CD4-positive, alpha-beta T cell treated with Interleukin-1 beta for 1 hour (primary cell): ENCODE measurements at places on chromosomes 3 and 15.

DNA sequence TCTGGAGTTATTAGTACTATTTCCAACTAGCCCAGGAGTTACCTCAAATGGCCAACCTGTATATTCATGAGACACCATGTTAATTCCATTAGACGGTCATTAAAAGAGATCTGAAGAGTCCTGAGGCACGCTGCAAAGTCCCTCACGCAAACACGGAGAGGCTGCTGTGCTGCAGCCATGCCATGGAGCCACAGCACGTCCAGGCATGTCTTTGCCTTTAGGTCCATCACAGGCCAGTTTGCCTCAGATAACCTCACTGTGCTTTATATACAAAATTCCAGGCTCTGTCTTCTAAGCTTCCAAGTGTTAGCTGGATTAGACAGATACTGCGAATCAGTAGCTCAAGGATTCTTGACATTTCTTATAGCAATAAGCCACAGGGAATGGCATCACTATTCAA, 9.8 kb upstream of the PLAAT1 start:
- DNase-seq: no peak

DNA sequence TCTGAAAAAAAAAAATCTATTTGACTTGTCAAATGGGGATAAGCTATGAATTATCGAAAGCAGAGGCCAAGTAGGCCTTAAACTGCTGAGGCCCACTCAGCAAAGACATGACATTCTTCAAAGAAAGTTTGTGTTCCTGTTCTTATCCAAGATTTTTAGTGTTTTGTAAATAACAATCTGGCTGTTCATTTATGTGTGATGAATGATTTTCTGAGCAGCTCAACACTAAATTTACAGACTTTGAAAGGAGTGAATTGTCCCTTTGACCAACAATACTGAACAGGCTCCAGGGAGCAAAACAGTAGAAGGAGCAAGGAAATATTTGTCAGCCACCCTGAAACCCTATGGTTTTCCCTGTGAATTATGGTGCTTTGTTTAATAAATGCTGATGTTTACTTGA, 512.6 kb upstream of the NAALADL2 start:
- no peak for DNase-seq

- DNase-seq: no peak
Observed at GRCh38 chr15:74891469-74891868, 1.6 kb downstream of the MPI start.

GRCh38 chr3:127022849-127023248, 39.9 kb downstream of the PLXNA1 start:
- no peak for DNase-seq

DNA sequence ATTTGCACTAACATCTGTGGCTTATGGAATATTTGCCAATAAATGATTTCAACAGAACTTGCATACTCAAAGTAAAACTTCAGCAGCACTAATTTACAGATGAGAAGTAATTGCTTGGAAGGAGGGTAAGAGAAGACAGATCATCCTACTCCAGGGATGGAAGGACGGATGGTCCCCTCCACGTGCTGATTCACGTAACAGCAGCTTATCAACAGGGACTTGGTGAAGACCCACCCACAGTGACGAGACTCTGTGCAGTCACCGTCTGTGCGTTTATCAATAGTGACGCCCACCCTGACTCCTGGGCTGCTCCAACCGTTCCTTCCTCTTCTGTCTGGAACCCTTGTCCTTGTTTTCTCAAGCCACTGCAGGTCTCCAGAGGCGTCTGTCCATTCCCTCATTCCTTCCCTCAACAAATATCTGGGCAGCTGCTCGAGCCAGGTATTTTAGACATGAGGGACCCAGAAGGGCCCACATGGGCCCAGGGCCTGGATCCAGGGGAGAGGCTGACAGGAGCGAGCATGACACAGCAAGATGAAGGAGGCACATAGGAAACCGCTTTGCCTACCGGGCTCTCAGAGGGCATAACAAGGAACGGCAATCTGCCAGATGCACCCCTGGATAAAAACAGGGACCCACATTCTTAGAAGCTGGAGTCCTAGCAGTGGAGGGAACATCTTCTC, 33.3 kb downstream of the PCSK6 start:
- no peak for DNase-seq

DNA sequence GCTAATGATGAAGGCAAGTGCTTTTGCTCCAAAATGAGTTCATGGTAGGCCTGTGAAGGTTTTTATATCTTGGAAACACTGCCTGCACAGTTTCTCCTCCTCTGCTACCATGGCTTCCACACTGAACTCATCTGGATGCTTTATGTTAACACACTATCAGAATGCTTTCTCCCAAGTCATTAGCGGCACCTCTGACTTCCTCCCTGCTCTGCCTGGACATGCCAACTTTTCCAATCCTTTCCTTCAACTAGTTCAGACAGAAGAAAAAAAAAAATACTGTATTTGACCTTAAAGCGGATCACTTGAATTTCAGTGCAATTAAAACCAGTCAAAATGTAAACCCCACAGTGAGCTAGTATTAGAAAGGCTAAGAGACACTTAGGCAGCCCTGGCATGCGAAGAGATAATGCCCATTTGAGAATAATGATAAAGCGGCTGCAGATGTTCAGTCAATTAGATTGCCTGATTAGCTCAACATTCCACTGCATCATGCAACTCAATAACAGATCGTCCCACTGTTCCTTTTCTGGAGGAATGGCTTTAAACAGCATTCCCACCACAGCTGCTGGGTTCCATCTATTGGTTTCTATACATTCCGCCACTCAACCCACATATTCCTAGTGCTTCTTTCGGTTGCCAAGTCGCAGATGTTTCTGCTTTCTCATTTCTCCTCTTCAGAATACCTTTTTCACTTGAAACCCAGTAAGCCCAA, 51.7 kb downstream of the CNTN3 start:
- no peak for DNase-seq

- DNase-seq: no peak
Observed at GRCh38 chr15:35443376-35443775, 102.6 kb downstream of the DPH6 start.

DNA sequence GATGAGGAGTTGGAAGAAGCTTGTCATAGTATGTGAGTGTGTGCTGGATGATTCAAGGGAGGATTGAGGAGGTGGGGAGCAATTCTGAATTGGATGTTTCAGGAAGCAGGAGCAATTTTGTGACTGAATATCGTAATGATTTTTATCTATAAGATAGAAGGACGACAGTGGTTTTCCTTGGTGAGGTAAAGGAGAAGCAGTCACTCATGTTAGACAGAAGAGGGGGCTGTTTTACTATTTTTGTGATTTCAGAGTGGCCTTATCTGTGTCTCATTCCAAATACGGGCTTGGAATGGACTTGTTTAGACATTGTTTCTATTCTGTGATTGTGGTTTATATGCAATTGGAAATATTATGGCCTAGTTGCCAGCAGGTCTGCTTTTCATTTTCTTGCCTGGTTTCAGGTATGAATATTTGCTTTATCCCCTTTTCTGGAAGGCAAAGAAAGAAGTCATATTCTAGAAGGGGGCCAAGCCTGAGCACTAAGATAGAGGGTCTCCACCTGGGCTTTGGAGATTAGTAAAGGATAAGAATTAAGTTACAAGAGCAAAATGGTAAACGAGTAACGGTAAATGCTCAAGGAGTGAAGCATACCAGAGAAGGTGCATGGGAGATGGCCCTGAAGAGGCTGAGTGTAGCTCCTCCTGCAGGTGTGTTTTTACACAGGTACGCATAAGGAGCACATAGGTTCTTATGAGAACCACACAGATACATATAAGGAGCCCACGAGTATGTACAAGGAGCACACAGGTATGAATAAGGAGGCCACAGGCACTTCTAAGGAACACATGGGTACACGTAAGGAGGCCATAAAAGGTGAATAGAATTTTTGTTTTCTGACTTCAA, 124.6 kb upstream of the KCNAB1 start:
- no peak for DNase-seq

- no peak for DNase-seq
Observed at GRCh38 chr15:98907927-98908471, 99.6 kb downstream of the PGPEP1L start.

GRCh38 chr3:64340641-64341101, 115.4 kb upstream of the PRICKLE2 start:
- DNase-seq: no peak

DNA sequence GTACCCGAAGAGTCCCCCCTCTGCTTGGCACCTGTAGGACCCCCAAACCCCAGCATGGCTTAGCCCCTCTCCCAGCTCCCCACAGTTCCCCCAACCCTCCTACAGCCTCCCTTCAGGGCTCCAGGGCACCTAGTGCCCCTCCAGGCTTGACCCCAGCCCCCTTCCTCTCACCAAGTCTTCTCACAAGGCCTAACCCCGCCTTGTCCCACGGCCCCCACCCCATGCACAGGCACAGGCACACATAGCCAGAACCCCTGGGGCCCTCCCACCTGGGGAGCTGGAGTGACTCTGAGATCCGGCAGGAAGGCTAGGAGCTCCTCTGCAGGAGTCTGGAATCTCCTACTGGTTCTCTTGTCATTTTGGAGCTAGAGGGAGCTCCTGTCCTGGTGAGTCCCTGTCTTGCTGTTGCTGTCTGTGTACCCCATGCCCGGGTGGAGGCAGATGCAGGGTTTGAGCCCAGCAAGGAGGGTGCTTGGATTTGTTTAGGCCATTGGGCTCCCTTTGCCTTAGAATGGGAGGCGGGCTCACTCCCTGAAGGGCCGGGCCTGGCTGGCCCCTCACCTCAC, 39.6 kb downstream of the KLF13 start:
- DNase-seq: no peak

GRCh38 chr3:35224565-35225295, 414.6 kb upstream of the ARPP21 start:
- no peak for DNase-seq

DNA sequence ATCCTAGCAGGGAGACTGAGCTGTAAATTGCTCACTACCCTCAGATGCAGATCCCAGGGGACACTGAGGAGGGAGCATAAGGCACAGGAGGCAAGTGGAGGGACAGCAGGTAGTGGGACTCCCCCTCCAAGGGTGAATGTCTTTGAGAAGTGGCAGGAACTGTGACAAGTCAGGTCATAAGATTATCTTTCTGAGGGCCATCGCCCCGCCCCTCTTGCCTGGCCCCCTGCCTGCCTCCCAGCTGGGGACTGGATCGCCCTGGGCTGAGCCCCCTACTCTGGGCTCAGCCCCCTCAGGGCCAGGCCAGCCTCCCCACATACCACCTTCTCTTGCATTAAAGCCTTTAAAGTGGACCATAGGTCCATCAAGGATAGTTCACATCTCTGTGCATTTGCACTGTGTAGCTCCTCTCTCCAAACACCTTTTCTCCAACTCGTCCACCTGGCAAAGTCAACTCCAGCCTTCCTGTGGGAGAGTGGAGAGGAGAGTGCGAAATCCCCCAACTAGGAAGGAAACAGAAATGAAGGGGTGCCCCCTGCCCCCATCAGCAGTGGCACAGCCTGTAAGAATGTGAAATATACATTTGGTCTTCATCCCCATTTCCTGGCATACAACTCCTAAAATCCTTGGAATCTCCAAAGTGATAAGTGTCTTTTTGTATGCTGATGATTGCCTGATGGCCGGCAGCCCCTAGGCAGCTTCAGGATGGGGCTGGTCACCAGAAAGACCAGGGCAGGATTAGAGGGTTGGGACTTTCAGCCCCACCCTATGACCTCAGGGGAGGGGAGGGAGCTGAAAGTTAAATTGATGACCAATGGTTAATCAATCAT, 14.7 kb downstream of the PIF1 start:
- no peak for DNase-seq

DNA sequence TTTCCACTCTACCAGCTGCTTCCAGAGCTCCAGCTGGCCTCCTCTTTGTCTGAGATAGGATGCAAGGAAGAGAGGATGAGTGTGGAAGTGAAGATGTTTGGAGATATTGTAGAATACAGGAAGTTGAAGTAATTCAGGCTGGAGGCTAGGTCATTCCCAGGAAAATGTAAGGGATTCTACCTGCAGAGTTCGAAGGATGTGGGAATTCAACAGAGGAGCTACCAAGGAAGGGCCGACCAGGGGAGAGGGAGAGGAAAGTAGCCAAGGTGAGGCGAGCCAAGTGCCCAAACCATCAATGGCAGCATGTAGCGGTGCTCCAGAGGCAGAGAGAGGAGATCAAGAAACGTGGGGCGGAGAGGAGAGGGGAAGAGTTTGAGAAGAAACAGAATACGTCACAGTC, 49.0 kb upstream of the EPHB3 start:
- DNase-seq: no peak

DNA sequence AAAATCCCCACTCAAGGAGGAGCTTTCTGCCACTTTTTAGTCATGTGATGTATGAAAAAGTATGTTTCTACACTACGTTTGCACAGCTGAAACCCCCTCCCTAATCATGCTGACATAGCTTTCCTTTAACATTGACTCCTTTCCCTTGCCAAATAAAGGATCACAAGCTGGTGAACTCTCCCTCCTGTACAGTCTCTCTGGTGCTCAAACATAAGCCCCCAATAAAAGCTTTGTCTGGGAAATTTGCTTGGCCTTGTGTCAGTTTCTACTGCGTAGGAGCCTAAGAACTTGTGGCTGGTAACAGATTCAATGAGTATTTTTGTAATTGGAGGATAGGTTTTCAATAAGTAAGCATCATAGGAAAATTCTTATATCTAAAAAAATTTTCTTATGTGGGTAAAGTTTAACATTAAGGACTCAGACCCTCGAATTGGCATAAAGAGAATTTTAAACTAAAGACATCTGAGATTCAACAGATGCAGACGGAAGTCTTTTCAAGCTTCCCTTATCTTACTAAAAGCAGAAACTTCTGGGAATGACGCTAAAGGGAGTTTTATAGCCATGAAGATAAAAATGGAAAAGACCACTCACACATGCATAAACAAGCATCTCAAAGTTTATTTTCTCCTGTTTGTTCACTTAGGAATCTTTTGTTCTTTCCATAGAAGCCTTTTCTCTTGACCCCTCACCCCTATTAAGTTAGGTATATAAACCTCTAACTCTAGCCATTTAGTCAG, 44.1 kb upstream of the P2RY1 start:
- DNase-seq: no peak

DNA sequence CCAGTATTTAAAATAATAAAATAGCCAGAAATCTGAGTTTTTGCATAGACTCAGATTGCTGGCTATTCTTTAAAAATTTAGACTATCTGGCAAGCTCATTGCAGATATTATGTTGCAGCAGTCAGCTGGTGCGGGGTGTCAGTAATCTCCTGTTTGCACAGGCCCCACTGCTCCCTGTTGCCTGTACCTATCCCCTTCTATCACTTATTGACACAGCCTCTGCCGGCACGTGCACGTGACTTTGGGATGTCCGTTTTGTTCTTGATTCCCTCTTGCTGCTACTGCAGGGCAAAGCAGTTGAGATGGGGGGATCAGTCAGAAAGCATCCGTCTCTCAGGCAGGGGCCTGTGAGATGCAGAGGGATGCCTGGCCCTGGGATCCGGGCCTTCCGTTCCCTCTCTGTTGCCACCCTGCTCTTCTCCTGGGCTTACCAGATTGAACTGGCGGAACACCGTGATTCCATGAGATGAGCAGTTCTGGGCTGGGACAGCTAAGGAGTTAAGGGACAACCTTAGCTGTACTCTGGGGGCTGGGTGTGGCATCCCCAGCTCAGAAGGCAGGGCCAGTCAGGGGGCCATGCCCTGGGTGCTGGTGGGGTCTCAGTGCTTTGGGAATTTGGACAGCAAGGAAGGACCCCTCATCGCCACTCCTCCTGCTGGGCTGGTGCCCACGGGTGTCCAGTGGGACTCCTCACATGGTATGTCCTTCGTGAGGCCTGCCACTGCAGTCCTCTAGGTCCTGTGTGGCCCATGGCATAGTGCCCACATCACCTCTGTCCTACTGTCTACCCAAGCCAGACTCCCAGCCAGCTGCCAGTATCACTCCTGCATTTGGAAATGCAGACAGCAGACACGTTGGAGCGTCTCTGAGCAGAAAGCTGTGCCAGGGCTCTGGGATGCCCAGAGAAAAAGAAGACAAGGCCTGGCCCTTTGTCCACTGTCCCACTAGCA, 11.8 kb downstream of the MRAS start:
- DNase-seq: no peak

GRCh38 chr15:87846746-87847145, 409.8 kb downstream of the NTRK3 start:
- no peak for DNase-seq
